Thoracic aorta (tissue), 2 donors: ENCODE measurements at places on chromosomes 7 and 10. TPM values are rescaled to one million over a fixed set of nuclear protein-coding genes. Genes with fewer than 3 reads are reported as not detected.

GRCh38 chr7:150410680-150411346 is 31.7 kb downstream of the ZNF775 start:
- DNase-seq, result no peak

Gene SAP25
- 0.81 TPM for total RNA-seq

- DNase-seq, result no peak
Measured at GRCh38 chr10:121994429-121994941, 5.5 kb downstream of the TACC2 start.

GRCh38 chr7:155808549-155809331 is 3.5 kb downstream of the SHH start:
- DNase-seq, result no peak

GRCh38 chr10:110812583-110812982 is 59.1 kb upstream of the PDCD4 start:
- DNase-seq, result no peak

Gene TAS2R3
- total RNA-seq, result not detected

GRCh38 chr7:33958104-33958503 is 52.8 kb downstream of the BMPER start:
- DNase-seq, result no peak

- no peak for DNase-seq
Measured at GRCh38 chr7:16688249-16688648, 42.3 kb downstream of the BZW2 start.
